ENCODE measurements at places on chromosomes 6 and 20.

- DNase-seq = no peak
Measured at GRCh38 chr20:3739054-3739925, 6.8 kb downstream of the HSPA12B start.

DNA sequence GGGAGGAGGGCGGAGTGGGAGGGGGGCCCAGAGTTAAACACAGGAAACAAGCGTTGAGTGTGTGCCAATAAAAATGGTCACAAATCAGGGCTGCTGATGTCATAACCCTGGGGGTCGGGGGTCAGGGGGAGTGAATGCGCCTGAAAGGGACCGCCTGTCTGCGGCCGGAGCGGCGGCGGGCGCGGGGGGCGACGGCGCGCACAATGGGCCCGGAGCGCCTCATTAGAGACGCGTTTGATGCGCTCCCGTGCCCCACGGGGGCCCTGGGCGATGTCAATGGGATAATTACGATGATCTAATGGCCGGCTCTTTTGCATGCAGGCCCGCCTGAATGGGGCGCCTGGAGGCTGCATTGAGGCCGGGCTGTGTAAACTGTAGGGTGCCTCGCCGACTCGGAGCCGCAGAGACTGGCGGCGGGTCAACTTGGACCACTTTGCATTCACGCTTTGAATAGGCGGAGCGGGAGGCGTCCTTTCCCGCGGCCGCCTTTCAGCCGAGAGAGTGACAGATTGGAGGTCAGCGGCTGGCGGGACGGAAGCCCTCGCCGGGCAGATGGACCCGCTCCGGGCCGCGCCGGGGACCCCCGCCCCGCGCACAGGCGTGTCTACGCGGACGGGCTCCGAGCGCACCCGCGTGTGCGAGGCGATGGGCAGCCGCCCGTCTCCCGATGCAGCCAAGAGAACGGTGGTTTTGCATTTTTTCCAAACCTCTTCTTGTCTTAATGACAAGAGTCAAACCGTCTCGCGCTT, 296.1 kb downstream of the TFAP2C start:
- DNase-seq = peak; percentile 17

DNA sequence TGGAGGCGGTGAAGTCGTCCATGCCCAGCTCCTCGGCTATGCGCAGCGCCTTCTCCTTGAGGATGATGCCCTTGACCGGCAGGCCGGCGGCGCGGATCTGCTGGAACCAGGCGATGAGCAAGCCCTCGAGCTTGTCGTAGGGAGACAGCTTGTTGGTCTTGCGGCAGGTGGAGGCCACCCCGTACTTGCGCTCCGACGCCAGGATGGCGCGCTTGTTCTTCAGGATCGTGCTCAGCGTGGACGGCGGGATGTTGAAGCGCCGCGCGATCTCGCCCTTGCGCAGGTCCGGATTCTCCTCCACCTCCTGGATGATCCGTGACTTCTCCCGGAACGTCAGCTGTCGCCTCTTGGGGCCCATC, 435 bp downstream of the CENPB start:
- DNase-seq = no peak

DNA sequence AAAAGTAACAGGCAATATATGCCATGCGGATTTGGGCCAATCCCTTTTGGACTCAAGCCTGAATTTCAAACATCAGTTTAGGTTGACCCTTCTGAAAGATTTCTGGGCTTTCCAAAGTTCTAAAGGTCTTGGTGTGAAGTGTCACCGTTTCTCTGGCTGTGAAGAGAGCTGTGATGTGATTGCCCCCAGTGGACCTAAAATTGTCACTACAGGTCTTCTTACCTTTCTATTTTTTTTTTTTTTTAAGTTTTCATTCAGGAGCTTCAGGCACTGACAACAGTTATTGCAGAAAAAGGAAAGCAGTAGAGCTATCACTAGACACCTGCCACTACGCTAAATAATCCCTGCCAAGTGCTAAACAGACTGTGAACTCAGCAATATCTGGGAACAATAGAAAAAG, 75.7 kb upstream of the OPRM1 start:
- DNase-seq = no peak

GRCh38 chr20:38073307-38074071, 39.9 kb downstream of the RPRD1B start:
- DNase-seq = no peak

DNA sequence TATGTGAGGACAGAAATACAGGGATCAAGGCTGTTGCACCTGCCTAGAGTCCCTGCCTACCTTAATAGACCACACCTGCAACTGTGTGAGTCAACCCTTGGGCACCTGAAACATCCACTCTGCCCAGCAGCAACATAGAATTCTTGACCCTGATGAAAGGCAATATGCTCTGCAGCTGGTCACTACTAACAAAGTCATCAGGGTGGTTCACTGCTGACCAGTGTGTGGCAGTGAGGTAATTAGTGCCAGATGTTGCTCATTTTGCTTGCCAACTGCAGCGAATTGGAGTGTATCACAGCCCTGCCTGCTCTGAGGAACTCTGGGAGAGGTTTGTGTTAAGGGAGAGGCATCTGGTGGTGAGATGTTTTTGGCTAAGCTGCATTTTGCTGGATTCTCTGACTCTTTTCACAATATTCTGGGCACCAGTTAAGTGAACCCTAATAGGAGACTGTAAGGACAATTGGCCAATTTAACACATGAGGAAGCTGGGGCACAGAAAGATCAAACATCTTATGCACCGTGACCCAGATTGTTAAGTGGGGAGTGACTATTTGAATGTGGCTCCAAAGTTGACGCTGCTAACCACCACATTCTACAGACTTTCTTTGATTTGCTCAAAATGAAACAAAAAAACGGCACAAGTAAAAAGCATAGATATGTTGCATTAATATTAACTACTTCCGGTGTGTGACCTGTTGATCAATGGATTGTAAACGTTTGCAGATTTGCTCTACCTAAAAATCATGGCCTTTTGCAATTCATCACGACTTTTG, 61.9 kb upstream of the OPRM1 start:
- no peak for DNase-seq

DNA sequence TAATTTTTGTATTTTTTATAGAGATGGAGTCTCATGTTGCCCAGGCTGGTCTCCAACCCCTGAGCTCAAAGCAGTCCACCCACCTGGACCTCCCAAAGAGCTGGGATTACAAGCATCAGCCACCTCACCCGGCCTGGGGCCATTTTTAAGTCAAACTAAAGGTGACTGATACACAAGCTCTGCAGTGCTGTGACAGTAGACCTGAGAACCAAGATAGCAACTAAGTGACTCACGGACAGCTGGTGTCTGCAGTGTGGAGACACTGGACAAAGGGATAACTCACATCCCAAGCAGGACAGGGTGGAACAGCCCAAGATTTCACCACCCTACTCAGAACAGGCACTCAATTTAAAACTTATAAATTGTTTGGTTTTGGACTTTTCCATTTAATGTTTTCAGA, 402.5 kb downstream of the CD83 start:
- no peak for DNase-seq

GRCh38 chr6:45607798-45608197, 230.1 kb upstream of the SUPT3H start:
- DNase-seq = no peak

GRCh38 chr6:131251590-131252199, 116.4 kb downstream of the AKAP7 start:
- no peak for DNase-seq

GRCh38 chr20:44762466-44763140, 16.9 kb downstream of the KCNK15 start:
- no peak for DNase-seq

DNA sequence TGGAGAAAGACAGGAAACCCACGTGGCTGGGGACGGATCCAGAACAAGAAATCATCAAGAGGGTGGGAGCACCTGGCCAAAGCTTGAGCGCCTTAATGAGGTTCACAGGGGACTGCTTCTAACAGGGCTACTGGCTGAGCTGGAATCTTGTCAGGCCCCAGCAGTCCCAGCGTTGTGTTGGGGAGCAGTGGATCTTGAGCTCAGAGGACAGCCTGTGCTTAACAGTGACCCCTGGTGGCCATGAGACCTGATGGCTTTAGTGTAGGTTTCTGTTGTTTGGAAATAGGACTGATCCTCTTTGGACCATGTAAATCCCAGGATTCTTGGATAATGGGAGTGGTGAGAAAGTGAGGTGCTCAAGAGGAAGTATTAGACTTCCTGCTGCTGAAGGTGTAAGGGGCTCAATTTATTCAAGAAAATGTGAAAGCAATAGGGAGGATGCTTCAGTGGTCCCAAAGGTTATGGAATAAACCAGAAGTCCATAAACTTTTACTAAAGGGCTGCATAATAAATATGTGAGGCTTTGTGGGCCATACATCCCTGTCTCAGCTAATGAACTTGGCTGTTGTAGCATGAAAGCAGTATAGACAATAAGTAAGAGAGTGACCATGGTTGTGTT, 216.2 kb downstream of the NFATC2 start:
- DNase-seq = no peak

GRCh38 chr6:137432054-137432611, 62.1 kb downstream of the OLIG3 start:
- DNase-seq = no peak

DNA sequence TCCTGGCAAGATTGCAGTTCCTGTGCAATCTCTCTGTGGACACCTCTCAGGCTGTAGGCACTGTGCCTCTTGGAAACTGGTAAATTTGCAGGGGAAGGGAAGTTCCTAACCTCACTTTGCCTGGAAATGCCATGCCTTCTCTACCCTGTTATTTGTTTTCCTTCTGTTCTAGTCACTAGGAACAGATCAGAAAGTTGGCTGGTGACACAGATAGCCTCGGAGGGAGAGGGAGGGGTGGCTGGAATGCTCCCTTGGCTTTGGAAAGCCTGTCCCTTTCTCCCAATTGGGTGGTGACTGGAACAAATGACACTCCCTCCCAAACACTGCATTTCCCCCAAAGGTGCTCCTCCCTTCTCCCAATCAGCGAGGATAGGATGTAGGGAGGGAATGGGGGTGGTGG, 131.5 kb upstream of the F13A1 start:
- DNase-seq = no peak

DNA sequence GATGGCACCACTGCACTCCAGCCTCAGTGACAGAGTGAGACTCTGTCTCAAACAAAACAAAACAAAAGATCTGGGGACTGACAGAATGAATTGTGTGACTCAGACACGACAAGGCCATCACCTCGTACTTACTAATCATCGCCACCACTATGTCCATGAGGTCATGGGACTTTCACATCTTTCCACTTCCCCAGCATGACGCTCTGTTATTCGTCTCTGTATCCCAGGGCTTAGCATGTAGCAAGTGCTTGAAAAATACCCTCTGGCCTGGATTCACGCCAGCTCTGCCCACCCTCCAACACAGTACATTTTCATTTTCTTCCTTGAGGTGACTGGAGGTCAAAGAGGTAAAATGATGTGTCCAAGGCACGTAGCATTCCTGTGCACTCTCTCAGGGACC, 27.8 kb downstream of the FGD2 start:
- no peak for DNase-seq

- DNase-seq = no peak
Measured at GRCh38 chr6:88856566-88856965, 106.9 kb downstream of the RNGTT start.

DNA sequence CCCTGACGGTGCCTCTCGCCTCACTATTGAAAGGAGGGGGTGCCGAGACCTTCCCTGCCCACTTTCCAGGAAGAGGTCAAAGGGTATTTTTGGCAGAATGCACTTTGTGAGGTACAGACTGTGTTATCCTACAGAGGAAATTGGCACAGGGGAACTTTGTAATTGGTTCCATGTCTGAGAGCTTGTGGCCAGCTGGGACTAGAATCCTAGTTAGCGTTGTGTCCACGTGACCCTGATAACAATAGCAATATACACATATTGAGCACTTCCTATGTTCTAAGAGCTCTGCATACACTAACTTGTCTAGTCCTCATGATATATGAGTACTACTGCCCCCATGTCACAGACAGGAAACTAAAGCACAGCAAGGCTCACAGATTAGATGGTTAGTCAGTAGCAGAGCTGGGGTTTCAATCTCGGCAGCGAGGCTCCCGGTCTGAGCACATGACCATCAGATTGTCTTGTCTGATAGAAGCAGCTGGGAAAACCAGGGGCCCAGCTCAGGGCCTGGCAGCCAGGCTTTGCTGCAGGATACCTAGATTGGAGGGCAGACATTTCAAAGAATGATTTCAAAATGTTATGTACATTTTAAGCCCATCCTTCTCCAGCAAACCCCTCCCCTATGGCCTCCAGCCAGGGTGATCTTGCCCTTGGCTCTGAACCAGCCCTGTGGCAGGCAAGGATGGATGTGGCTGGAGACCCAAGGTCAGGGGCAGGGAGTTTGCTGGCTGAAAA, 1.4 kb downstream of the MAPK13 start:
- no peak for DNase-seq

- DNase-seq = peak; percentile 86
Measured at GRCh38 chr20:46255440-46256104, 52.7 kb downstream of the CDH22 start.

GRCh38 chr20:31543966-31544598, 29.8 kb downstream of the HM13 start:
- no peak for DNase-seq

DNA sequence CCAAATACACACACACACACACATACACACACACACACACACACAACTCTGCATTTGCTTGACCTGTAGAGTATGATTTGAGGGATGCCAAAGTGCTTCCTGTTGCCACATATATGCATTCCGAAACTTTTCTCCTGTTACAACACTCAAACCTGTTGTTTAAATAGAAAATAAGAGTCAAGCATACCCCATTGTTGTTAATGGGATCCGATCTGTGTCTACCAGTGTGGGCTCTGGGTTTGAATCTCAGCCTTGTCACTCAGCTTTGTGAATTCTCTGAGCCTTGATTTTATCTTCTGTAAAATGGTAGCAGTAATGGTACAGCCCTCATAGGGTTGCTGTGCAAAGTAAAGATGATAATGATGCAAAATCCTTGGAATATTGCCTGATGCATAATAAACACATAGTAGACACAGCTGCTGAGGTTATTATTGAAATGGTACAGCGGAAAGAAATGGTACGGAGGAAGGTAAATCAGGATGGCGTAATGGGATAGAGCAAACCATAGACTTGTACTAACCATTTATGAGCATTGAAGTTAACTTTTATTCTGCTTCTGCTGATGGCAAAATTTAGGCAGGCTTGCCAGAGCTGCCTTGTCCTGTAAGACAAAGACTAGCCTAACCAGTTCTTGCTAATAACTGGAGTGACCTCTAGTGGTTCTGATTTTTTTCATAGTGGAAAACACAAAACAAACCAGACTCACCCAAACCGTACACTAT, 113.5 kb upstream of the PHACTR1 start:
- no peak for DNase-seq

DNA sequence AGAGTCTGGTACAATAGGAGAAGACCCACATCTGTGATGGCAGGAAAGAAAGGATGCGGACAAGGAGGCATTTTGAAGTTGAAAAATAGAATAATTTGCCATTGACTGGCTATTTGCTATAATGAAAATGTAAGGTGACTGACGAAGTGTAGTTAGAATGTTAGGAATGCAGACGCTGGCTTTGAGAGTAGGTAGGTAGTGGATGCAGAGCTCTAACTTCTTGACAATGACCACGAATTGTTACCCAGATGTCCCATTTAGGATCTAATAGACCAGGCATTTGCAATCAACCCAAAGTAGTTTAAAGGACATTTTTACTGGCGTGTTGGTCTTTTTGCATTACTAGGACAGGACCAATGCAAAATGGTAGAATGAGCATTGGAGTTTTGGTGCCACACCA, 14.2 kb downstream of the MLIP start:
- no peak for DNase-seq

All from cerebellar nuclear complex (tissue), 1 donor.